Activated CD4-positive, alpha-beta T cell treated with anti-CD3 and anti-CD28 coated beads, Interleukin-2, Interleukin-4, amounts not matched to agents 100 ng/mL and 50 ng/mL, durations not matched to agents 16 hours and 8 hours (primary cell): ENCODE measurements at places on chromosomes 16 and 17.

- no peak for DNase-seq
Observed at GRCh38 chr17:30239089-30239462, 3.6 kb upstream of the SLC6A4 start.

DNA sequence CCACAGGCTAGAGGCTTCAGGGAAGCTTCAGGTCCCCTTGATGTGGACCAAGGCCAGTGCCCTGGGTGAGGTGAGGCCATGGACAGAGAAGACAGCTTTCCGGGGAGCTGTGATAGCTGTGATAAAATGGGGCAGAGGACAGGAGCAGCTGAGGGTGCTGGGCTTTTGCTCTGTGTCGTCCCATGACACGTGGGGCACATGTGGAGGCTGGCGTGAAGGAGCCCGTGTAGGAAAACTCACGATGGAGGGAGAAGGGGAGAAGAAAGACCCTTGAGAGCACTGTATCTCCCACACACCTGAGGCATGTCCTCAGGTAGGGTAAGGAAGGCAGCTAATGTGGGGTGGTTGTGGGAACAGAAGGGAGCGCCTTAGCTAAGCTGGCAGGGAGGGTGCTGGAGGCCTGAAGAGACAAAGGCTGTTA, 21.3 kb downstream of the B9D1 start:
- no peak for DNase-seq

DNA sequence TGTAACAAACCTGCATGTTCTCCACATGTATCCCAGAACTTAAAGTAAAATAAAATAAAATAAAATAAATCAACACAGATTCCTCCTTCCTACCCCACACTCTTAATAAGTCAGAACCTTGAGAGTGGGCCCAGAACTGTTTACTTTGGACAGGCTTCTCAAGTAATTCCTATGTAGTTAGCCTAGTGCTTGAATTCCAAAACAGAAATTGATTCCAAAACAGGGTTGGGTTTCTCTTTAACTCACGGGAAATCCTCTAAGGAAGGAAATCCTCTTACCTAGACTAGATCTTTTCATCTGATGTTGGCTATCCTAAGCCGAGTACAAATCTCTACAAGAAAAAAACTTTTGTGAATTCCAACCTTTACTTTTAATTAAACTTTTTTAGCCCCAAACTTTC, 324.7 kb upstream of the C16orf82 start:
- no peak for DNase-seq

DNA sequence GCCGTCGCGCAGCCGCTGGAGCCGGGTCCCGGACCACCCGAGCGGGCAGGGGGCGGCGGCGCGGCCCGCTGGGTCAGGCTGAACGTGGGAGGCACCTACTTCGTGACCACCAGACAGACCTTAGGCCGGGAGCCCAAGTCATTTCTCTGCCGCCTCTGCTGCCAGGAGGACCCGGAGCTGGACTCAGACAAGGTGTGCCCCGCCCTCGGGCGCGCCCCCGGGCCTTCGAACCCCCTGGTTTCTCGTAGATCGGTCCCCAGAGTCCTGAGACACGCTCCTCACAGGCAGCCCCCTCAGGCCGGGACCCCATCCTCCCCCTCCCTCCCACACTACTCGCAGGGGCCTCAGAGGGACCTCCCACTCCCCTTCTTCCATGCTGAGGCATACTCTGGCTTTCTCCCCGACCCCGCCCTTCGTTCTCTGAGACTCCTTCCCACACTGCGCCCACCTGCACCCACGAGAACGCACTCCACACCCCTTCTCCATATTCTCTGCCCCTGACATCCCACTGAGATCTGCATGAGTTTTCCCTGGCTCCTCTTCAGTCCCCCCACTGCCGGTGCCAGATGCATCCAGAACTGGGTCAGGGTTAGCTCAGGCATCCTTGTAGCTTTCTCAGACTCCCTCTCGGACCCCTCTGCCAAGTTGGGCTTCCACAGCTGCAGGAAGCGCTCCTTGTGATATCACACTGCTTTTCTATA, 523 bp downstream of the KCTD2 start:
- DNase-seq: no peak

- DNase-seq: no peak
Observed at GRCh38 chr17:74810699-74811485, 34.7 kb upstream of the NAT9 start.
